ENCODE measurements at places on chromosomes 2 and 18.

DNA sequence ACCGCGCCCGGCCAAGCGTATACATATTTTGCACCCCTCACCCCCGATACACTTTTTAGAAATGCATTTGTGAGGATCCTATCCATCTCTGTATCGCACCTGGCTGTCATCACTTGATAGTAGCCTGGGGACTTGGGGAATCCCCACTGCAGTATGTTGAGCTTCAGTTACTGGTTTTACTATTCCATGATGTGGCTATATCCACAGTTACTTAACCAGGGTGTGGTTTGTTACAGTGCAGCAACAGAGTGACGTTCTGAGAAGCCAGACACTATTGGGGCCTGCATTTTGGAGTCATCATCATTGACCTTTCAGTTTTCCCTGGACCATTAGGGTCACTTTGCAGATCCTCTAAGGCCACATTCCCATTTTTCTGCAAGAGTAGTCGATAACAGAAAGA lies 212.7 kb downstream of the AGAP1 start:
- DNase-seq = no peak

- no peak for DNase-seq
Observed at GRCh38 chr2:220512419-220512818, 885.0 kb downstream of the SLC4A3 start.

- no peak for DNase-seq
Observed at GRCh38 chr18:48868468-48869466, 82.0 kb downstream of the SMAD7 start.

DNA sequence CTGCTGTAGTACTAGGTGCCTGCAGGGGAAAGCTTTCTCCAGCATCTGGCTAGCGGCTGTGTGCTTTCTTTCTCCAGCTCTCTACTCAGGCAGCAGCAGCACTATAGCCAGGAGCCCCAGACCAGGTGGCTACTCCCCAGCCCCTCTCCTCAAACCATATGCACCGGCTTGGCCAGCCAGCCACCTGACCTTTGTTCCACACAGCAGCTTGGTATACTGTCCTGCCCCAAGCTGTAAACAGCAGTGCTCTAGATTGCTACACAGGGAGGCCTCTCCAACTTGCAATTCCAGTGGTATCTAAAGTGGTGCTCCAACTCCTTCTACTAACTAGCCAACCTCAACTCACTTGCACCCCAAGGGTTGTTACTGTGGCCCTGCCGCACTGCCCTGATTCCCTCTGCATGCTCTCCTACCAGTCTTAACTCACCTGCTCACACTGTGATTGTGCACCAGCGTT lies 19.6 kb downstream of the LDAH start:
- DNase-seq = no peak

DNA sequence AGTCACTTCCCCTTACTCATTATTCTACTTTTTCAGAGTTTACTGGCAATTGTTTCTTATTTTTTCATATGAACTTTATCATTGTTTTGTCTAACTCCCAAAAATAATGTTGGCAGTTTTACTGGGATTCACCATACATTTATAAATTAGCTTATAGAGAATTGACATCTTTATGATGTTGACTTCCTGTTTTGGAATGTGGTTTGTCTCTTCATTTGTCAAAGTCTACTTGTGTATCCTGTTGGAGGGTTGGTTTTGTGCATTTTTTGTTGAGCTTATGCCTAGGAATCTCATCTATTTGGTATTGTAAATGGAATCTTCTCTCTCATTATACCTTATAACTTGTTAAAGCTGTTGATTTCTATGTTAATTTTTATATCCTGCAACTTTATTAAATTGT lies 16.4 kb downstream of the EPC2 start:
- DNase-seq = no peak

DNA sequence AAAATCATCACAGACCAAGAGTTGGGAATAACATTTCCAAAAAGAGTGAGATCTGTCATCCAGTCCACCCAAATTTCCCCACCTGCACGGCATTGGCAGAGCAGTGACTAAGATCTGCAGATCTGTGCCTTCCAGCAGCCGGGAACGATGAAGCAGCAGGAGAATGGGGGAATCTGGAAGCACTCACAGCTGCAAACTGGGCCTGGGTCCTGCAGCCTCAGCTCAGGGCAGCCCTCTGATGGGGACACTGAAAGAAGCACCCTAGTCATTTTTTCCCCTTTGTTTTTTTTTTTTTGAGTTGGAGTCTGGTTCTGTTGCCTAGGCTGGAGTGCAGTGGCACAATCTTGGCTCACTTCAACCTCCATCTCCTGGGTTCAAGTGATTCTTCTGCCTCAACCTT lies 4.4 kb upstream of the SAG start:
- DNase-seq = no peak

DNA sequence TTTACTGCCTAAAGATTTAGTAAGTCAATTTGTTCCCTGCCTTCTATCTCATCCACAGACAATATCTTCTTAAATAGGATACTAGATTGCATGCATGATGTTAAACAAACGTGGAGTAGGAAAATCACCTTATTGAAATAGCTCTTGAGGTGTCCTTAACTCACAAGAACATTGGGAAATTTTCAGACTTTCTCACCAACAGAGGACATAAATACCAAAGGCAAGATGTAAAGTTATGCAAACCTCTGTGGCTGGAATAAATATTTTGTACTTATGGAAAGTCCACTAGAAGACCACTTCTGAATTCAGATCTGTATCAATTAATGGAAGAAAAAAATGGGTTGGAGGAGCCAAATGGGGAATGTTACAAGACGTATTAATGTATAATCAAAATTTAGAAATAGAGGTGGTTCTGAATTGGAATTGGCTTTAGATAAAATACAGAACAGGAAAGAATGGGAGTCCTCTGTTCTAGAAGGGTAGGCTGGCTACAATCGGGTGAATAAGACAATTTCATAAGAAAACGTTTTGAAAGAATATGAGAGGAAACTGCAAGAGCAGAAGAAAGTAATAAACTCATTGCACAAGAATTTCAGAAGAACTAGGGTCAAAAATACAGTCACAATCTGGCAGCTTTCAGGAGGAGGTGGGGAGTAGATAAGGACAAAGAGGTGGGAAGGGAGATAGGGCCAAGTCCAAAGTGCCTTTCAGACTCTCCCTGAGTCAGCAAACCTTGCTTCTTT lies 69.3 kb upstream of the FN1 start:
- no peak for DNase-seq

- no peak for DNase-seq
Observed at GRCh38 chr2:85705680-85706039, 11.5 kb downstream of the GNLY start.

DNA sequence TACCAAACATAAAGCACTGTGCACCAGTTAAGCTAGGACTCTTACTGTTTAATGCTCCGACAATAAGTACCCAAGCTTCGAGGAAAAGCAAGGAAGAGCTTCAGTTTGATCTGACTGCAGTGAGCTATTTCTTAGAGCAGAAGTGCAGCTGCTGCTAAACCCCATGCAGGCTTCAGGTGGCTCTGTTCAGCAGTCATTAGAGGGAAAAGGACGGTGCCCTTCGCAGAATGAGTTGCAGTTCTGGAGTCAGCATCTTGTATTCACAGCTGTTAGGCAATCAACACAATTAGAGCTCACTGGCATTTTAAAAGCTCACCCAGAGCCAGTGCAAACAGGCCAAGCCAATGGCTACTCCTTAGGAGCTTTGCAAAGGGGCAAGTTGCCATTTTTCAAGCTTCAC lies 1.5 kb upstream of the CERKL start:
- no peak for DNase-seq

DNA sequence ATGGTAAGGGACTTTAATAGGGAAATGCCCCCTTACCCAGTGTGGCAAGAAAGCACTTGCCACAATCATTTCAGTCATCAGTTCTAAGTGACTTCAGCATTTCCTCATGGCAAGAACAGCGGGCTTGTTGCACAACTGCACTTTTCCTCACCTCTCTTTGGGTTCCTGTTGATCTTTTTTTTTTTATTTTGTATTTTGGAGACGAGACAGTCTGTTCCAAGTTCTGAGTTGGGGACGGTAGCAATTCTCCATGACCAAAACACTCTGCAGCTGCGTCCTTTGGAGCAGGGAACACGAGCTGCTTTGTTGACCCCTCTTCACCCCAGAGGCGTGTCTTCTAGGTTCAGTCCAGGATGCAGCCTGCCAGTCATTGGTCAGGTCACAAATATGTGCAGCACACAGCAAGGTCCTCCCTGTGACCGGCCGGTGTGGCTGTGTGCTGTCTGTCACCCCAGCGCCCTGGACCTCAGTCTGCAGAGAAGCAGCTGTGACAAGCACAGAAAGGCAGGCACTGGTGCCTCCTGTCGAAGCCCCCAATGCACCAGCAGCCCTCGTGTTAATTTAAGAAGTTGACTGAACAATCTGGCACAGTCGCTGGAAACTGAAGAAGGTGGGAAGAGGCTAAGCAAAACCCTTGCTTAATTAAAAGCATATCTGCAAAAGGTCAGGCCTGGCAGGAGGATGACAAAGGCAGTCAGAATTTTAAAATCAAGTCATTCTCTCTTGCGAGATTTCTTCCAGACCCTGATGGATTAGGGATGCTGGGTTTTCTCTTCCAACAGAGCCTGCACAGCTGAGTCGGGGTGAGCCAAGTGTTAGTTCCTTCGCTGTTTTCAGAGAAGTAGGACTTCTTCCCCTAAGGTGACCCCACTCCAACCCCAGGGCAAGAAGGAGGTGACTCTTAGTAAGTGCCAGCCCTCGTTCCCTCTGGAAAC lies 96.7 kb upstream of the COPS8 start:
- no peak for DNase-seq

GRCh38 chr2:231203087-231203486 lies 4.7 kb downstream of the ARMC9 start:
- no peak for DNase-seq

DNA sequence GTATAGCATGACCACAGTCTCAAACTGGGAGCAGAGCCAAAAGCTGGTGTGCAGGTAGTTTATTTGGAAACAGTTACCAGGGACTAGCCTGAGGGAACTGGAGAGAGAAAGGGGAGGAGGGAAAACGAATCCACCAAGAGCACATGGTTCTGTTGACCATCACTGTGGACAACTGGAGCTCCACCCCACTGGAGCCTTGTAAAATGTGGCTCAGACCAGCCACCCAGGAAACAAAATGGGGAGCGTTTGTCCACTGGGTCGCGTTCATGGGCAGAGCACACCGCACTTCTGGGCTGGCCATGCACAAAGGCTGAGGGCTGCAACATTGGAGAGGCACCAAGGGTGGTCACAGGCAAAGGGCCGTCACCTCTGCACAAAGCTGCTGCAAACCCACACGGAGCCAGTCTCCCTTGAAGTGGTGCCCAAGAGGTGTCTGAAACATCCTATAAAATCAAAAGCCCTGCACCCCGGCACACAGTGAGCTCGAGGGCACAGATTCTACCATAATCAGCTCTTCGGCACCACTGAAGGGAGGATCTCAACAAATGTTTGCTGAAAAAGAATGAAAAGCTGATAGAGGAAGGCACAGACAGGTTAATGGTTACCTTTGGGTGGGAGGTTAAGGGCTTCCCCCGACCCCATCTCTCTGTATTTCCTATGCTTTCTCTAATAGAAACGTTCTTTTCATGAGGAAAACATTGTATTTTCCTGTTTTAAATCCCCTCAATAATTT lies 192.9 kb downstream of the INHBB start:
- DNase-seq = no peak

DNA sequence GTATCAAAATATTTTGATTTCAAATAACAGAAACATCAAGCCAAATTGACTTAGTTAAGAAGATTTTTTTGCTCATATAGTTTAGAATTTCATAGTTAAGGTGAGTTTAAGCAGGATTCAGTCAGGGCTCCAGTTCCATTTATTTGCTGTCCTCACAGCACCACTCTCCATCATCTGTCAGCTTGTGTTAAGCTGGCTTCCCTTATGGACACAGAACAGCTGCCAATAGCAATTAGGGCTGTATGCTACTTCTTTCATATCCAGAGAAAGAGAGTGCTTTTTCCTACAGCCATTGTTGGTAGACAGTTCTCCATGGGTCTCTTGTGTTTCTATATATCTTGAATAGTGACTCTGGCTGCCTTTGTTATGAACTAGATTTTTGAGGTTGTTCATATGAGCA lies 95.4 kb upstream of the CYP20A1 start:
- DNase-seq = no peak

DNA sequence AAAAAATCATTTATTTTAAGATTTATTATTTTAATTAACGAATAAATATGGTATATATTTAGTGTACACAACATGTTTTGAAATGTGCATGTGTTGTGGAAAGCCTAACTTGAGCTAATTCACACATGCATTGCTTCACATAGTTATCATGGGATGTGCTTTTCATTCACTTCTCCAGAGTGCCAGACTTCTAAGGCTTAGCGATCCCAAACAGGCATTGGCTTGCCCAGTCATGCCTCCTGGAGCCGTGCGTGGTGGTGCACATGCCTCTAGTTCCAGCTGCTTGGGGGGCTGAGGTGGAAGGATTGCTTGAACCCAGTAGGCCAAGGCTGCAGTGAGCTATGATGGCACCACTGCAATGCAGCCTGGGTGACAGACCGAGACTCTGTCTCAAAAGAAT lies 40.5 kb downstream of the ARHGEF4 start:
- no peak for DNase-seq

DNA sequence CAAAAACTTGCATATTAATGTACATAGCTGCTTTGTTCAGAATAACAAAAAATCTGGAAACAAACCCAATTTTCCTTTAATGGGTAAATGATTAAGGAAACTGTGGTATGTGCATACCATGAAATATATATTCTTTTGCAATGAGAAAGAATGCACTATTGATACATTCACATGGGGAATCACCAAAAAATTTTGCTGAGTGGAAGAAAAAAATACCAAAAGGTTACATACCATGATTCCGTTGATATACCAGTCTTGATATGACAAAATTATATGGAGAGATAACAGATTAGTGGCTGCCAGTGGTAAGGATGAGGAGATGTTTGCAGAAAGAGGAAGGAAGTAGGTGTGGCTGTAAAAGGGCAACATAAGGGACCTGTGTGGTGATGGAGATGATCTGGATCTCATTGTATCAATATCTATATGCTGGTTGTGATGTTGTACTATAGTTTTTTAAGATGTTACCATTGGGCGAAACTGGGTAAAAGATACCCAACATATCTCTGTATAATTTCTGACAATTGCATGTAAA lies 54.6 kb upstream of the BCL2L11 start:
- no peak for DNase-seq

- no peak for DNase-seq
Observed at GRCh38 chr2:1755436-1756191, 11.3 kb upstream of the PXDN start.

DNA sequence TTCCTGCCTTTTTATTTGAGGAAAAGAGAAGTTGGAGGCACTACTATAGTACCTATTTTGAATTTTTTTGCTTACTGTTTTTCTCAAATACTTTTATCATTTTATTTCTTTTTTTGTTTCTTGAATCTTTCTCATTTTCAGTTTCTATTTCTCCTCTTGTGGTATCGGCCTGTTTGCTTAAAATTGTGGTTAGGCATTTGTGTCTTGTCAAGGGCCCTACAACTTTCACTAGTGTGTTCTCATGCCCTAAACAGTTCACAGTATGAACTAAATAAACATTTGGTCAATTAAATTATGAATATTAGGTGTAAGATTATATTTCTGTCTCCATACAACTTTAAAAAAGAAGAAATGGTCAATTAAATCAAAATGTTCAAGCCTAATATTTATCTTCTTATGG lies 613.5 kb downstream of the MBD2 start:
- no peak for DNase-seq

Measured in hypothalamus (tissue), 51 donors.